ENCODE measurements at places on chromosomes 16 and 17.

- DNase-seq, result no peak
Observed at GRCh38 chr17:29595107-29595942, 2.4 kb downstream of the ANKRD13B start.

- no peak for DNase-seq
Observed at GRCh38 chr17:61279476-61280145, 120.0 kb upstream of the TBX2 start.

- DNase-seq, result no peak
Observed at GRCh38 chr16:19785512-19786130, 67.5 kb downstream of the IQCK start.

GRCh38 chr17:603406-604114 lies 111.1 kb downstream of the VPS53 start:
- no peak for DNase-seq

GRCh38 chr17:30300818-30301217 lies 9.1 kb upstream of the BLMH start:
- DNase-seq, result no peak
